ENCODE measurements at places on chromosomes 5 and 9.

- no peak for DNase-seq
These were observed 79.3 kb downstream of the BRINP1 start for GRCh38 chr9:119289740-119290433.

GRCh38 chr9:133705576-133705975, 32.6 kb downstream of the SARDH start:
- DNase-seq, result no peak

GRCh38 chr9:127531676-127532075, 80.4 kb downstream of the LRSAM1 start:
- no peak for DNase-seq

GRCh38 chr5:176647843-176648473, 674 bp downstream of the TSPAN17 start:
- no peak for DNase-seq

GRCh38 chr5:155871623-155872022, 455.3 kb upstream of the SGCD start:
- DNase-seq, result no peak

DNA sequence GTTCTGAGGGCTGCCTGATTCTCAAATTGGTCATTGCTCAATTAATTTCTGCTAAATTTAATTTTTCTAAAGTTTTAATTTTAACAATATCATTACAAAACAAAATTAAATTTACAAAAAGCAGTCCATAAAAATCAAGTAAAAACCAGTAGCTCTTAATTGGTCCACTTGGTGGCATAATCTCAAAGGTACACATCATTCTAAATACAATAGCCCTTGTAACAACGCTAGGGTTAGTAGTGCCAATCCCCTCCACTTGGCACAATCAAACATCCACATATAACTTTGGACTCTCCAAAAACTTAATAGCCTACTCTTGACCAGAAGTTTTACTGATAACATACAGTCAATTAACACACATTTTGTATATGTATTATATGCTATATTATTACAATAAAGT, 1.9 kb upstream of the NDUFB6 start:
- DNase-seq, result no peak

GRCh38 chr9:71816916-71817451, 48.7 kb upstream of the CEMIP2 start:
- DNase-seq, result no peak

GRCh38 chr9:90645721-90646120, 3.1 kb upstream of the DIRAS2 start:
- no peak for DNase-seq

GRCh38 chr5:126544087-126544740, 50.8 kb downstream of the ALDH7A1 start:
- DNase-seq, result no peak

- no peak for DNase-seq
These were observed 197.5 kb downstream of the ARHGEF28 start for GRCh38 chr5:73823508-73823925.

GRCh38 chr9:110086537-110086936, 121.4 kb downstream of the C9orf152 start:
- no peak for DNase-seq

DNA sequence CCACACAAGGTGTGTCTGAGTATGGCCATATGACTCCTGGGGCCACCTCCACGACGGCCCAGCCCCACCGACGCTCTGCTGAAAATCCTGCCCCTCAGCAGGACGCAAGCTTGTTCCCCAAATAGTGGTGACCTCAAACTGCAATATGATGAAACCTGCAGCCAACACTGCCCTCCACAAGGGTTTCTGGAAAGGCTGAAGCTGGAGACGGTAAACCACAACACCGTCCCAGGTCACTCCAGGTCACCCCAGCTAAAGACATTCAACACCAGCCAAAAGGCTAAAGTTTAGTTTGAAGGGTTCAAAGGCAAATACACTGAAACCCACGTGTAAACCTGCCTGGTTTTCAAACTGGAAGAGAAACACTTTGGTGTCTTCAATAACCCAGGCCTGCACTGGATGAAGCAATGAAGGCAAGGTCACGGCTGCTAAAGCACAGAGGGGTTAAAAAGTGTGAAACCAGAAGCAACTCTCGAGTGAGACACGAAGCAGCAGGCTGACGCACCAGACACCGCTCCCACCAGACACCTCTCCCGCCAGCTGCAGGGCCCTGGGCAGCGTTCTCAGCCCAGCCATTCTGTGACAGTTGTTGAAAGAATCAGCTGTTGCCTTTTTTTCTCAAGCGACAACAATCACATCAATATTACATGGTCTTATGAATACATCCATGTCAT, 1.8 kb upstream of the LHX3 start:
- no peak for DNase-seq

Measured in NCI-H526 (cell line).